Right cardiac atrium (tissue), 5 donors: ENCODE measurements at places on chromosomes 3 and 15. TPM values are rescaled to one million over a fixed set of nuclear protein-coding genes. Genes with fewer than 3 reads are reported as not detected.

DNA sequence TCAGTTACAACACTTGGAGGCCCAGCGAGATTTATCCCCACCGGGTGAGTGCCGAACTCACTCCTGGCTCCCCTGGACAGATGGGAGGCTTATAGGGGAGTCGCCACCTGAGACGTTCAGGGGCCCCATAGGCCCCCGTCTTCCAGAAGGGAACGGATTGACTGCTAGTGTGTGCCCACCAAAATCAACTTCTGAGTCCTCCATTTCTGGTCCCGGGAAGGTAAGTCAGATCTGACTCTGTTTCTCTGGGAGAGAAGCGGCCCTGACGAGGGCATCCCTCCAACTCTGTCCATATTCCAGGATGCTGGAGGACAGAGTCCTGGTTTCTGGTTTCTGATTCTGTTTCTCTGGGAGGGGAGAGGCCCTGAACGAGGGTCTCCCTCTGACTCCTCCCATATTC, 44.3 kb downstream of the ZBTB11 start:
- DNase-seq: no peak

DNA sequence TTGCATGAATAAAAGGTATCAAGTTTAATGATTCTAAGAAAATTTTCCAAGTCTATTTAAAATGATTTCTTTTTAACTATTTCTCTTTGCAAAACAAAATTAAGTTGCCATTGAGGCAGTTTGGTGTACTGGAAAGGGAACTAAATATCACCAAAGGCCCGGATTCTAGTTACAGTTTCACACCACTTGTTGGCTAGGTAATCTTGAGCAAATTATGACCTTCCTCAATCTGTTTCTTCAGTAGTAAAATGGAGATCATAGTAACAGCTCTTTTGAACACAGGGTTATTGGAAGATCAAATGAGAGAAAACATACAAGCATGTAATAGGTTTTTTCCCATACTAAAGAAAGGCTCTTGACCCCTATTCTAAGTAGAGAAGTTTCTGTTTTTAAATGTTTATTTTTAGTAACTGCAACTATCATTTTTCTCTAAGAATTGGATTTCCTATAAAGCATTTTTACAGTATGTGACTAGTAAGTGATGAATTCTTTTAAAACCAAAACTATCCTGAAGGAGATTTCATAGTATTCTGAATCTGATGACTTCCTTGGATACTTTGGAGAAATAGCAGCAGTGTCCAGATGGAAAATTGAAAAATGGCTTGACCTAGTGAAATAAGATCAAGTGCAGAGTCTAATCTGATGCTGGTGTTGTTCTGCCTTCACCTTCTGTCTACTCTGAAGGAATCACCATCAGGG, 15.7 kb downstream of the SCAANT1 start:
- DNase-seq: no peak

- no peak for DNase-seq
Measured at GRCh38 chr3:21540265-21540664, 210.7 kb downstream of the ZNF385D start.

- DNase-seq: peak; percentile 80
Measured at GRCh38 chr3:169771497-169772304, 1.5 kb upstream of the MYNN start.

DNA sequence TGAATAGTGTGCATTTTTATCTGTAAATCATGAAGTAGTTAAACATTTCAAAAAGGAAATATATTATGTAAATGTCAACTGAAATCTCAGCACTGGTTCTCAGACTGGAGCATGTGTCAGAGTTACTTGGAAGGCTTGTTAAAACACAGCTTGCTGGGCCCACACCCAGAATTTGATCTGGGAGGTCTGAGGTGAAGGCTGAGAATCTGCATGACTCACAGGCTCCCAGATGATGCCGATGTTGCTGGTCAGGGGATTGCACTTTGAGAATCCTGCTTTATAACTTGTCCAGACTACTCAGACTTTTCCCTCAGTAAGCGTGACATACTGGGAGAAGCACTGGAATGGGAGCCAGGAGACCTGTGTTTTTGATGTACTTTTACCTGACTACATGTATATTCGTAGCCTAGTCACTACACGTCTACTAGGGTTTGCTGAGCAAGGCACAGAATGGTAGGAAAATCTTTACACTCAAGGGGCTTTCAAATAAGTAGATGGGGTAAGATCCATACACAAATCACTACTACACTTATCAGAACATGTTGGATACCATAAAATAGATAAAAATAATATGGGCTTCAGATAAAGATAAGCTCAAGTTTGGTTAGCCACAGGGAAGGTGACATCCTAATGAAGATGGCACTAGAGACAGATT, 77.1 kb upstream of the MEX3B start:
- DNase-seq: peak; percentile 25

GRCh38 chr3:30343067-30343831, 263.2 kb upstream of the TGFBR2 start:
- DNase-seq: no peak

HYAL1 gene
- total RNA-seq: 32.9 TPM
